Fibroblast of the aortic adventitia (primary cell): ENCODE measurements at places on chromosomes 7 and 10.
A peak's percentile ranks its signal among the peaks of the same experiment; 100 is the strongest.

DNA sequence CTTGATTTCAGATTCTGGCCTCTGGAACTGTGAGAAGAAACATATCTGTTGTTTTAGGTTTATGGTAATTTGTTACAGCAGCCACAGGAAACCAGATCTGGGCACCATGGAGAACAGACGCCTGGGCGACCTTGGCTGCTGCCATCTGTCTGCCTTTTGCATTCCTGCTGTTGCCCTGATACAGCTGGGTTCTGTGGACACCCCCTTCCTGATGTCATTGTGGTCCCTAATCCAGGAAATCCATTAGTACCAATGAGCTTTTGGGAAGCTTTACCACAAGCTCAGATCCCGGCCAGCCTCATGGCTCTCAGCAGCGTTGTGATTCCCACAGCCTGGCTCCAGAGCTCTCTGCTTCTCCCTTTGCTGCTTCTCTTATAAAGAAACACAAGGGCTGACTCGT lies 174.2 kb upstream of the NPS start:
- no peak for DNase-seq

GRCh38 chr7:114212721-114213429 lies 201.7 kb upstream of the FOXP2 start:
- no peak for DNase-seq

GRCh38 chr10:43214956-43215561 lies 51.8 kb downstream of the RASGEF1A start:
- no peak for DNase-seq

- DNase-seq: peak; percentile 94
Measured at GRCh38 chr10:10826125-10826524, 191.5 kb upstream of the CELF2 start.

DNA sequence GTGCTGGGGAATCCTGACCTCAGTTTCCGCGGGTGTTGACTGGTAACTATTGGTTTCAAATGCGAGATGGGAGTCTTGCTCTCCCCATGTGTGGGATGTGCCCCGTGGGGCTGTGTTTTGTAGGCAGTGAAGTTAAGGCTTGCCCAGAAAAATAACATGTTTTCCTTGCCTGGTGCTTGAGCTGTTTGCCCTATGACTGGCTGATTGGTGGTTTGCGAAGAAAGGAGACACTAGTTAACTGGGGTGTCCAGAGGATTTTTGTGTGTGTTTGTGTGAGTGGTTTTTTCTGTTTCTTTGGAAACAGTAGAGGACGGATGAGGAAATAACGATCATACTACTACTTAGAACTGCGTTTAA lies 61.9 kb downstream of the CREB5 start:
- DNase-seq: no peak

GRCh38 chr7:133331861-133332260 lies 79.0 kb downstream of the EXOC4 start:
- peak; percentile 11 for DNase-seq

GRCh38 chr7:37290731-37291130 lies 157.9 kb downstream of the ELMO1 start:
- no peak for DNase-seq

DNA sequence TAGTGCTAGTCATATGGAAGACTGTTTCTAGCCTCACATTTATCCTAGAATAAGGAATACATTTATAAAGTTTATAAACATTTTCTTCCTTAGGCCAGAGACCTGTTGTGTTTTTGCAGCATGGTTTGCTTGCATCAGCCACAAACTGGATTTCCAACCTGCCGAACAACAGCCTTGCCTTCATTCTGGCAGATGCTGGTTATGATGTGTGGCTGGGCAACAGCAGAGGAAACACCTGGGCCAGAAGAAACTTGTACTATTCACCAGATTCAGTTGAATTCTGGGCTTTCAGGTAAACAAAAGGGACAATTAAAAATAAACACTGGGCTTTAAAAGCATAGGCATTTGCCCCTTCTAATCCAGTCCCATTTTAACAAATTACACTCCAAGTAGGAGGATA lies 4.2 kb downstream of the LIPF start:
- no peak for DNase-seq

GRCh38 chr10:32237644-32238345 lies 109.2 kb downstream of the EPC1 start:
- DNase-seq: peak; percentile 75

DNA sequence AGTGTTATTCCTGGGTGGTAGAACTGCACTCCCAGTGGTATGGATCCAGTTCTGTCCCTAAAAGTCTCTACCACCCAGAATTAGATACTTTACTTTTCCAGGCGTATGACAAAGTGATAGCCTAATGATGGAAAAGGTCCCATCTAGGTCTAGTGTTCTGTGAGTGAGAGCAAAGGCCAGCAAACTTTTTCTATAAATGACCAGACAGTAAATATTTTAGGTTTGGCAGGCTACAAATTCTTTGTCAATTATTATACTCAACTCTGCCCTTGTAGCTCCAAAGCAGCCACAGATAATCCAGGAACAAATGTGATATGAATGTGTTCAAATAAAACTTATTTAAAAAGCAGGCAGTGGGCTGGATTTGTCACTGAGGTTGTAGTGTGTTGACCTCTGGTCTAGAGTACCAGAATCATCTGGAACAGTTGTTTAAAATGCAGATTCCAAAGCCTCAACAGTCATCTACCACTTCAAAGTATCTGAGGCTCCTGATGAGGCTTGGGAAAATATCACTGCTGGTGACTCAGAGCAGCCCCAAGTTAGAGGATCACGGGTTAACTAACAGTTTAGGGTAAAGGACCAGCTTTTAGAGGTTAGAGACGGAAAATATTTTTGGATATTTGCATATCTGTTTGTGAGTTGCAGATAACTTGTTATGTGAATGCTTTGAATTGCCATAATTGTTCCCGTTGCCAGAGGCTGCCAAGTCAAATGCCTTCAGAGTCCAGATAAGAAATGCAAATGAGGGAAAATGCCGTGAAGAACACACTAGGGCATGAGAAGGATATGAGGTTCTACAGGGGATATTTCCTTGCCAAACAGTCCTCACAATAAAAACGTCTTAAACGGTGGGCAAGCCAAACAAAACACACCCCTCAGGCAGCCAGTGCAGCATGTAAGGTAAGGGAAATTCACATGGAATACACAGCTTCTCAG lies 19.4 kb downstream of the NRAP start:
- peak; percentile 33 for DNase-seq

GRCh38 chr10:18860631-18861240 lies 187.9 kb upstream of the MALRD1 start:
- peak; percentile 64 for DNase-seq

DNA sequence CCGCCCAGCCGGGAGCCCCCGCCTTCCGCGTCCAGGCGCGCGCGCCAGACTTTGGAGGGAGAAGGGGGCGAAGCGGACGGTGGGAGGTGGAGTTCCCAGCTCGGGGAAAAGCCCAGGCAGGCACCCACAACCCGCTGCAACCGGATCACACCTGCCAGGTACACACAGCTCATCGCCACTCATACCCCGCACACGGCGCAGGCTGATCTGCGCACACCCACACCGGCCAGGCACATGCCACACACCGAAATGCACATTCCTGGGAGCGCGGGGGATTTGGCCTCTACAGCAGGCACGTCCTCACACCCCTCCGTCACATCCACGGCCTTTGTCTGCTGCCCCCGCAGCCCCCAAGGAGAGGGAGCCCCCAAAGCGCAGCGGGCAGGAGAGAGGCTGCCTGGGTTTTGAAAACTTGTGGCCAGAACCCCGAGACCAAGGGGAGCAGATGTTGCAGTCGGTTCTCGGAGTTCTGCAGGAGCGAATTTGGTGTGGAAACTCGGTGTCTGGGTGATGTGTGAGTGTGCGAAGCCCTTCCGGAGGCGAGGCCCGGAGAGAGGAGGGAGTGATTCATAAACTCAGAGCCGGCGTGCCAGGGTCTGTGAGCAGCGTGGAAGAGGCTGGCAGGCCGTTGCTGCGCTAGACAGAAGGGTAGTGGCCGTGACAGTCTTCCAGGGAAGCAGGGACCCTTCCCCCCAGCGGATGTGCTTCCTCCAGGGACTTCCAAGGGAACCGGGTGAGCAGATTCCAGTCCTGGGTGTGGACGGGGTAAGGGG lies 734 bp downstream of the CHST3 start:
- peak; percentile 80 for DNase-seq

DNA sequence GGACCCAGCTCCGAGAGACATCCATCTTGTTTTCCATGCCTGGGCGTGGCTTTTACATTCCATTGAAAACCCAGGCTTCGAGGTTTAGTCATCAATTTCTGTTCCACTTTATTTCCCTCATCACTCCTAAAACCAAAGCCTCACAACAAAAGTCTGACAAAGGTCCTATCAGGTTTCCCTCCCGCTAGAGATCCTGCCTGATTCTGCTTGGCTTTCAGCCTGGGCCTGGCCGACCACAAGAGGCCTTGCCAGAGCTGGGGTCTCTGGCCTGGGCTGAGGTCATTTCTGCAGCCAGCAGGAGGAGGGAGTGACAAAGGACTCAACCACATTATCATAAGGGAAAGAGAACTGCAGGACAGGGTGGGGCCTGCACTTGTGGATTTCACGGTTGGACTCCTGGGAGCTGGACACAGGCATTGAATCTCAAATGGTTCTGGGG lies 167.0 kb downstream of the FANK1 start:
- peak; percentile 84 for DNase-seq

DNA sequence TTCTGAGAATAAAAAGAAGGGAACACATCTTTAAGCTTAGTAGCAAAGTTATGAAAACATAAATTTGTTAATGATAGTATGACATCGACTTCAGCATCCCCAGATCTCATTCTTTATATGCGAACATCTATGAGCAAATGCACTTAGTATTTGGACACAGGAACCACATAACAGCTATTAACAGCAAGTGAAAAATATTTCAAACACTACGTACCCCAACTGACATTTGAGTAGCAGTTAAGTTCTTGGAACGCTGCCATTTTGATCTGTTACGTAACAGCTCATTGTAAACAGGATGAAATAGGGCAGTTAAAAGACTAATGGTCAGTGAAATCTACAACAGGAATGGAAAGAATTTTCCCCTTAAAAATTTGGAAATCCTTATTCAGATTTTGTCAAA lies 428.9 kb downstream of the TNS3 start:
- peak; percentile 79 for DNase-seq

GRCh38 chr7:50281680-50282445 lies 22.7 kb upstream of the IKZF1 start:
- no peak for DNase-seq

DNA sequence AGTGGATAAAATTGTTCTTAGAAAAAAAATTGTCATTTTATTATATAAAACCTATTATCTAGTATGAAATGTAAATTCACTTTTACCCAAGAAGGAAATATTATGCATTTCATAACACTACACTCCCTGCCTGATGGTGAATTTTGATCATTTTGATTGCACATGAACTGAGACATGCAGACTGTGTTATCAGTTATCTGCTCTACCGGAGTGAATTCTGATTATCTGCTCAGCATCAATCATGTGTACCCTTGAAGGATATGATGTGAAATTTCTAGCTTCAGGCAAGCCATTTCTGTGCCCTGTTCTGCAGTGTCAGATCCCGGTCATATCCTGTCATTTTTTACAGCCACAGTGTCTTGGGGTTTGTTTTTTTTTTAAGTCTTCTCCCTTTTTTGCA lies 85.0 kb upstream of the FGL2 start:
- no peak for DNase-seq

- DNase-seq: no peak
Measured at GRCh38 chr10:89738551-89739209, 37.3 kb downstream of the KIF20B start.

DNA sequence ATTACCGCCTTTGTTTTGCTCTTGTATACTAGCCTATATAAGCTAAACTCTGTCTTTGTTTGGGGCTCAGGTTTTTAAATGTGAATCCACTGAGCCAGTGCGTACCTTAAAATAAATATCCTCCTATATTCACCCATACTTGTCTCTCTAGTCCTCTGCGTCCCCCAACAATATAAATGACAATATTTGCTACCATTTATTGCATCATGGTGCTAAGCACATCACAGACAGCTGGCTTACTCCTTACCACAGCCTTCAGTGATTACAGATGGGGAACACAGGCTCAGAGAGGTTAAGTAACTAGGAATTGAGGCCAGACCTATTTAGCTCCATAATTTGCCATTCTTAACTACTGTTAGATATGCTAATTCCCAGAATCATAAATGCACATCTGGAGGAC lies 3.4 kb upstream of the ADCK2 start:
- DNase-seq: no peak

- DNase-seq: peak; percentile 37
Measured at GRCh38 chr7:44103923-44104859, at the start of gene AEBP1. Gene AEBP1 (plus strand): TSS chr7:44104345. CDS start chr7:44104666, 321 bp downstream.

DNA sequence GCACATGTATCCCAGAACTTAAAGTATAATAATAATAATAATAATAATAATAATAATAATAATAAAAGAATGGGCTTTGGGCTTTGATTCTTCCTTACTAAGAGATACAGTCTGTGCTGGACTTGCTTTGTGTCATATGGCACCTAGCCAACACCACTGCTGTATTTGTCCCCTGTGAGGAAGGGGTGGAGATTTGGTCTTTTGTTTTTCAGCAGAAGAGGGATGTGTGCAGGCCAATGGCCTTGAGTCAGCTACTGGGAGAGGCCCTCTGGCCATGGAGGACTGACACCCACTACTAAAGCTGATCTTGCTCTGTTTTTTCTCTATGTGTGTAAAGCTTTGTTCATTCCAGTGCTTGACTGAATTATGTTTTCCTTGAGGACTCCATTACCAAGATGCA lies 573.0 kb upstream of the PCDH15 start:
- DNase-seq: no peak

DNA sequence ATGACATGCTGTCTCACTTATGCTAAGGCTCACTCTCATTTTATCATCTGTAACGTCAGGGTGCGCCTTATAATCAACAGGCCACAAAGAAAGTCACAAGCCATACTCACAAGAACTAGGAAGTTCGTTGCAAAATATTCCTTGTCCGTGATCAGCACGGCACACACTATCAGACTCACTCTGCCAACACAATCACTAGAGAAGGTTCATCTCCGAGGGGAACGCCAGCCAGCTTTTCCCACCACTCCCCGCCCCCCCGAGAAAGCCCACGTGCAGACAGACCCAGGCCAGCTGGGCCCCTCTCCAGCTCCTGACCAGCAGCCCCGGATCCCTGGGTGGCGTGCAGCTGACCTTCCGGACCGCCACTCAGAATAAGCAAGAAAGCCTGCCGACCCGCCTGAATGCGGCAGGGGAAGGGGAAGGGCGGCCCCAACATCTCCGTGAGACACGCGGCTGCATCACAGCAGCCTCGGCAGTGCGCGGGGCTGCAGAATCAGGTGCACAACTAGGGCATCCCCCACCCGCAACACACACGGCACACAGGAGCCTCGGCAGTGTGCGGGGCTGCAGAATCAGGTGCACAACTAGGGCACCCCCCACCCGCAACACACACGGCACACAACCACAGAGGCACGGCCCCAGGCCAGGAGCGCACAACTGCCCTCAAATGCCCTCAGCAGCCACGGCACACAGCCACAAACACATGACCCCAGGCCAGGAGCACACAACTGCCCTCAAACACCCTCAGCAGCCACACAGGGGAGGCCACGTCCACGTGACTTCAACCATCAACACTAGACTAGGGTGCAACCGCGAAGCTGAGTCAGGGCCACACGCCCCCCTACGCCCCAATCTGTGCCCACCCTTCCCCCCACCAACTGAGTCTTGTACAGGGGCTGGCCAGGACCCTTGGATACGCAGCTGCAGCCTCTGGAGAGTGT lies 2.5 kb upstream of the GPR146 start:
- DNase-seq: no peak

GRCh38 chr7:110486549-110486948 lies 604.4 kb upstream of the LRRN3 start:
- DNase-seq: no peak

- no peak for DNase-seq
Measured at GRCh38 chr10:6053303-6053702, 8.9 kb downstream of the IL2RA start.
